HepG2 (cell line): ENCODE measurements at places on chromosomes 7 and 10. TPM values are rescaled to one million over a fixed set of nuclear protein-coding genes. Genes with fewer than 3 reads are reported as not detected.

Gene CROT
- total RNA-seq = 11.9 and 13.7 TPM in 2 replicates

Gene NUTM2A
- 0.31 and 0.34 TPM in 2 replicates for total RNA-seq

Gene LOXL4
- 3.8 and 8.8 TPM in 2 replicates for total RNA-seq

- DNase-seq = no peak
- H3K27me3 ChIP-seq = peaks cover 5% of the 10 kb centered on the region; the same call in 1 of the 2 replicates
- no peak overlapping the region for H3K27ac ChIP-seq
- H3K36me3 ChIP-seq = no peaks in the 10 kb centered on the region
Measured at GRCh38 chr10:3987143-3987974, 202.3 kb upstream of the KLF6 start.

GRCh38 chr10:112955582-112956421, 5.8 kb downstream of the TCF7L2 start:
- H3K4me1 ChIP-seq = peaks cover 63% of the 10 kb centered on the region
- H3K27me3 ChIP-seq = no peaks in the 10 kb centered on the region; the same call in 2 of the 3 replicates
- peaks cover 5% of the 10 kb centered on the region for H3K36me3 ChIP-seq
- DNase-seq = no peak

GRCh38 chr10:6766131-6766801, 186.2 kb upstream of the PRKCQ start:
- H3K27ac ChIP-seq = no peak overlapping the region
- no peaks in the 10 kb centered on the region for H3K36me3 ChIP-seq
- H3K27me3 ChIP-seq = no peaks in the 10 kb centered on the region; the same call in 1 of the 2 replicates

GRCh38 chr10:104045151-104046089, 40.3 kb downstream of the COL17A1 start:
- H3K27ac ChIP-seq = no peak overlapping the region
- peak; percentile 45 for DNase-seq
- no peaks in the 10 kb centered on the region for H3K36me3 ChIP-seq
- peaks cover 6% of the 10 kb centered on the region for H3K27me3 ChIP-seq
- no peak overlapping the region for H3K4me3 ChIP-seq
